ENCODE measurements at places on chromosomes 5 and 9.

- DNase-seq, result no peak
Measured at GRCh38 chr5:34042321-34042720, 692 bp downstream of the C1QTNF3 start.

DNA sequence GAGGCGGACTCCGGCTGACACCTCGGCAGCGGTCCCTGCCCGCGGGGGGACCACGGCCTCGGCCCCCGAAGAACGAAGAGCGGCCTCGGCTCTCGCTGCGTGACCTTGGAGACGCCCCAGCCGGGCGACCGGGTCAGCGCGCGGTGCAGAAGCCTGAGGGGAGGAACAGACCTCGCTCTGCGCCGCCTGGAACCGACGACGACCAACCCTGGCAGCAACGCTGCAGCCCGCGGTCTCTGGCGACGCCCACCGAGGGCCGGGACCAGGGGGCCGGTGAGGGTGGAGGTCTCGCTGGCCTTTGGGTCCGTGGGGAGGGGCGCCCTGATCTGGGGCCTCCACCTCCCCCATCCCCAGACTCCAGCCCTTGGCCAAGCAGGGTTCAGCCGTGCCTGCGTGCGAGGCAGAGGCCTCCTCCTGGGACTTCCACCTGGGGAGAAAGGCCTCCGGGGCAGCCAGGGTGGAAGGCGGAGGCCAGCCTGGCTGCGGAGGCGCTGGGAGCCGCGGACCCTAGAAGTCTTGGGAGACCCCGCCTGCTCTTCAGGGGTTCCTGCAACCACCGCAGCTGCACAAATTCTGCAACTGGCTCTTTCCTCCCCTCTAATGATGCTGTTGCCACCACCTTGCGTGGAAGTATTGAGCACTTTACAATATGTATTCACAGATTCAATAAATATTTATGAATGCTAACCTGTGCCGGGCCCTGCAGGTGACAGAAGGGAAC lies 44.3 kb upstream of the SLC12A7 start:
- DNase-seq, result peak; percentile 43

- no peak for DNase-seq
Measured at GRCh38 chr9:69036309-69036708, 757 bp downstream of the FXN start.

DNA sequence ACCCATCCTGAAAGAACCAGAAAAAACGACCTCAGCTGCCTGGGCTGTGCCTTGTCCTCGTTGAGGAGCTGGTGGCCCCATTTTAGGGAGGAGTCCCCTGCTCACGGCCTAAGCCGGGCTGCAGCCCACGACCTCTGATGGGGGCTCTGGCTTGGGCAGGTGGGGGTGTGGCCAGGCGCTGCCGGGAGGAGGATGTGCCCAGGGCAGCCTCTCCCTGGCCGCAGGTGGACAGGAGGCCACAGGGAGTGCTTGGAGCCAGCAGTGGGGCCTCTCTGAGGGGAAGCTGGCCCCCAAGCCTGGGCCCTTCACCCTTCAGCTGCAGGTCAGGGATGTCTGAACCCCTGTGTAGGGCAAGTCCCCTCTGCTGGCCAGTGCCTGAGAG lies 2.5 kb downstream of the DIPK1B start:
- no peak for DNase-seq

- DNase-seq, result peak; percentile 63
Measured at GRCh38 chr5:137822158-137822764, 45.4 kb upstream of the MYOT start.

DNA sequence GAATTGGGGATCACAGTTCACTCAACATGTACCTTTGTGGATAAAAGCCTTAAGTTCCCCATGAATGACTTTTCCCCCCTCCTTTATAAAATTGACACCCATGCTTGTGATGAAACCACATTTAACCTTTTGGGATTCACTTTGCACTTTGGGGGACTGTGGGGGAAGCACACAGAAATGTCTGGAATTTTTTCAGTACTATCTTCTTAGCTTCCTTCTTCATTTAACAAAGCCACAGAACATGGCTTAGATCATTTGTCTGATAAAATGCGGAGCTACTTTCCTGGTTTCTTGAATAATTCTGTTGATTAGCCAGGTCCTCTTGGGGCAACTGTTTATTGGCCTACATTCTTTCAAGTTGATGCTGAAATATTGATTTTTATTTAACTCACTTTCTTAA lies 29.9 kb downstream of the TNFSF15 start:
- DNase-seq, result no peak

DNA sequence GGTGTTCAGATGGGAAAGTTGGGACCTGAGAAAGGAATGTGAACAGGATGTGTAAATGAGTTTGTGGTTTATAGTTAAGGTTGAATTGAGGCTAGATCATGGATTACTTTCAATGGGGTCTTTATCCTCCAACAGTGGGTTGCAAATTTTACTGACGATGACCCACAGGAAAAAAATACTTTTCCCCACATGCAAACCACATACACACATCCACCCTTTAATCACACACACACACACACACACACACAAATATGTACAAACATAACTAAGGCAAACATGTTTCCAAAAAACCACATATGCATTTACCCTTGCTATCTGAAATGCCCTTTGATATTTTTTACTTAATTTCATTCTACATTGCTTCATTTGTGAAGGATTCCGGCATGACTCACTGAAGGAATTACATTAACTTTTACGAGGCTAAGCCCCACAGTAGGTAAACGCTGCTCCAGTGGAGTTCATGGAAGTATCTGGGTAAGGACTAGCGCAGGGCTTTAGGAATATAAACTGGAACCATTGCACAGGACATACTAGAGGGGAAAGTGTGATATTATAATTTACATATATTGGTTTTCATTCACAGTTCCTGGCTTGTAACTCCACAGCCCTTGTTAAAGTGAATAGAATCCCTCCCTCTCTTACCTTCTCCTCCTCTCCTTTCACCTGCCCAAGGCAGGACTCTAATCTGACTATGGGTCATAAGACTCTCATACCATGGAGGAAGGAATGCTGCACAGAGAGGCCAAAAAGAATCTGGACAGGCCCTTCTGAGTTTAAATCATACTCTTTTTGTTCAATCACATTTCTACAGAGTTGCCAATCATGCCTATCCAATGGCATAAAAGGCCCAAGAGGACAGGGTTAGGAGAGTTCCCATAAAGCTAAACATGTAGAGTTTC lies 8.5 kb upstream of the SPEF2 start:
- DNase-seq, result no peak

- no peak for DNase-seq
Measured at GRCh38 chr5:14486996-14487896, 94.3 kb upstream of the OTULINL start.

DNA sequence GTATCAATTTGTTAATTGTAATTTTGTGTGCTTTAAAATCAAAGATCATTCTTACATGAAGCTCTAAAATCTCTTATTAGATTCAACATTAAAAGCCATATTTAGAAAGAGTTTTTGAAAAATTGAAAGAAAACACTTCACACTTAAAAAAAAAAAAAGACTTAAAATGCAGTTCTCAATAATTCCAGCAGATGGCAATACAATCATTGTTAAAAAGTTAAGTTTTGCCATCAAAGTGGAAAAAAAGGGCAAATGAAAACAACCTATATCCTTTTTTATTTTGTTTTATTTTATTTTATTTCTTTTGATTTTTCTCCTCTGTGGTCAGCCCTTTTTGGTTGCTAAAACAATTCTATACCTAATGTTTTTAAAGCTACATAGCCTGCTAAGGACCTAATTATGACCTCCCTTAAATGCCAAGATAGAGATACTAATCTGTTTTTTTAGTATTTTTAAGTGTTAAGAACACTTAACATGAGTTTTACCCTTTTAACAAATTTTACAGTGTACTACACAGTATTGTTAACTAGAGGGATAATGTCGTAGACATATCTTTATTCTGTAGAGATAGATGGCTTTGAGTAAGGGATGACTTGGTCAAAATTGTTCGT lies 154.2 kb upstream of the DAB2 start:
- no peak for DNase-seq

DNA sequence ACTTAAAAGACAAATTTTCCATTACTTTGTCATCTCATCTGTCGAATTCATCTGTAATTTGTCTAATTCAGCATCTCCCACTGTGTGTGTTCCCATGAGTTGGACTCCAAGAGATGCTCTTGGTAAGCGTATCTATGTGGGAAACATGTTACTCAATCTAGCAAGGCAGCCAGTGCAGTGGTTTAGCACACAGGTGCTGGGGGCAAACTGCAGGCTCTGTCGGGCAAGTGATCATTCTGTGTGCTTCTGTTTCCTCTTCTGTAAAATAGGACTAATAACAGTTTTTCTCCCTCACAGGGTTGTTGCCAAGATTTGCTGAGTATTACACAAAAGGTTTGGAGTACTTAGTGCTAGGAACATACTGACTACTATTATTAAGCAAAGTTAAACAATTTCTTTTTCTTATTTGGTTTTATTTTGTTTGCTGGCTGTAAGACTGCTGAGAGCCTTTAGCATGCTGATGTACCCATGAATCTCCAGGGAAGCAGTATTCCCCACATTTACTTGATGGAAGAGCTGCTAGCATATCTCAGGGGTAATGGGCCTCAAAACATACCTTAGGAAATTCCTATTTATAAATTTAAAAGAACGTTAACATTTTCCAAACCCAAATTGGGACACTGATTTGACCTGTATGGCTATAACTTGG lies 709 bp upstream of the GAPT start:
- DNase-seq, result no peak

GRCh38 chr9:17742067-17742466 lies 163.2 kb downstream of the SH3GL2 start:
- DNase-seq, result peak; percentile 17

GRCh38 chr9:75023846-75024245 lies 4.2 kb downstream of the CARNMT1 start:
- DNase-seq, result no peak

GRCh38 chr9:111662576-111663300 lies 1.3 kb downstream of the GNG10 start:
- DNase-seq, result no peak

DNA sequence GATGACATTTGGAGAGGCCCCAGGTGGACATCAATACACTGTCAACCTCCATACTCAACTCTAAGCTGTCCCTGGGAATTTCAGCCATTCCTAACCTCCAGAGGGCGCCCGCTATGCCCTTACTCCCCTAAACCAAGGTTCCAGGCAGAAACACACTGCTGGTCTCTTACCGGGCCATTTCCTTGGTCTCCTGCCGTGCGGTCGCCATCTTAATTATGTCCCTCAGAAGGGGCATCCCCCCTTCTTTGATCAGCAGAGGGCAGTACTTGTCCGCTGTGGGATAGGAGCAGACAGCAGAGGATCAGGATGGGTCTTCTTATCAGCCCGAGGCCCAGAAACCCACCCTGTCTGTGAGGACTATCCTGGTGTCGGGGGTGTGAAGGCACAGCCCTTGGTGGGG lies 9.3 kb upstream of the ZDHHC12 start:
- DNase-seq, result peak; percentile 95

GRCh38 chr9:136700304-136700703 lies 12.1 kb upstream of the DIPK1B start:
- no peak for DNase-seq

GRCh38 chr5:53777864-53778618 lies 217.6 kb downstream of the NDUFS4 start:
- DNase-seq, result no peak

- no peak for DNase-seq
Measured at GRCh38 chr5:7382588-7382987, 13.3 kb upstream of the ADCY2 start.

GRCh38 chr5:142170254-142170953 lies 61.8 kb downstream of the NDFIP1 start:
- no peak for DNase-seq
